ENCODE measurements at places on chromosomes 13 and 19.
A peak's percentile ranks its signal among the peaks of the same experiment; 100 is the strongest.

GRCh38 chr13:97512732-97513131, 78.8 kb downstream of the RAP2A start:
- peak; percentile 32 for DNase-seq

DNA sequence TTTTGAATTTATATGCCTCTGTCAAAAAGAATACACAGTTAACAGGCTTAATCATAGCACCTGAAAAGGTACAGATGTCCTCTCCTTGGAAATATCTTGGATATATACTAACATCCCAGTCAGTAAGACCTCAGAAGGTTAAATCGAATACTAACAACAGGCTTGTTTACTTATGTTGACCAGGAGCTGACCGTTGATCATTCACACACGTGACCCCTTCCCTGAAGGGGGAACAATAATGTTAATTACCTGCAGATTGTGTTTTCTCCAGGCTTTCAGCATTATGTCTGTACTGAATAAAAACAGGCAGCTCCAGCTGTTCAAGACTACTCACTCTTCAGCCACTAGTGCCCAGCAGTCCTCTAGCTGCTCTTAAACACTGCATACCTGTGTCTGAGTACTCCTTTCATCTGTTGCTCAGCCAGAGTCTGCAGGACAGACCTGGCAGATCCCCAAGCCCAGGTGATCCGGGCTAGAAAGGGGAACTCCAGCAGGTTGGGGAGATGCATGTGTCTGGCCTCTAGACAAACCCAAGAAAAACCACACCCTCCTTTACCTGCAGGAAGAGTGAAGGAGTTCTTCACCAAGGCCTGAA, 163.9 kb downstream of the RNF17 start:
- no peak for DNase-seq

DNA sequence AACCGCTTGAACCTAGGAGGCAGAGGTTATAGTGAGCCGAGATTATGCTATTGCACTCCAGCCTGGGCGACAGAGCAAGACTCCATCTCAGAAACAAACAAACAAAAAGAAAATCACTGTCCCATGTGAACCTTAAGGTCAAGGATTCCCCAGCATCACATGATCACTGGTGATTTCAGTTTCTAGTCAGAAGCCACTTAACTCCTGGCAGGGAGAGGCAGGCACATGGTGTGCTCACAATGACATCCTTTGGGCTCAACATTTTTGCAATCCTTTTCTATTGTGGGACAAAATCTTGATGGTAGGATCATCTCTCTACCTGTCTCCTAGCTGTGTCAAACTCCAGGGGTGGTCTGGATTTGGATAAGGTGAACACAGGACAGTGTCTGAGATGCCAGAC, 12.1 kb downstream of the AKAP8 start:
- no peak for DNase-seq

GRCh38 chr19:48999481-49000325, 6.0 kb downstream of the RUVBL2 start:
- DNase-seq, result peak; percentile 77

DNA sequence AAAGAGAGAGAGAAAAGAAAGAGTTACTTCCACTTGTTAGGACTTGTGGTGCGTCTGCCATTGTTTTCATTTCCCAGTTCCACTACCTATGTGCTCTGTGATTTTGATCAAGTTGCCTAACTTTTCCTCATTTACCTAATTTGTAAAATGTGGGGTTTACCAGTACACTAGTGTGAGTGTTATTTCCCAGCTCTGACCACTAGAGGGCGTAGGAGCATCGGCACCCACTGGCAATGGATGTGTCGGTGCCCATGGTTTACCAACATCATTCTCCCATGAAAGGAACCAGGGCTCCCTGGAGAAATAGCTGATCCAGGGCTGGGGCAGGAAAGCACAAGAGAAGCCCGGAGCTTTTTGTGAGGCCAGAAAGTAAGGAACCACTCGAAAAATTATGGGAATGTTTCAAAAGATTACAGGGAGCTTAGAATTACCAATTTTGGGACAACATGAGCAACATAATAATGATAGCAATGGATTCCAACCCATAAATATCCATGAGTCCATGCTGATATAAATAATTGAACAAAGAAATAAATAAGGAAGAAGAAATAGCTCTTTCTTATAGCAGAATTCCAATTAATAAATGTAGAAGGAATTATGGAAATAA, 15.1 kb upstream of the CEACAM4 start:
- peak; percentile 66 for DNase-seq

DNA sequence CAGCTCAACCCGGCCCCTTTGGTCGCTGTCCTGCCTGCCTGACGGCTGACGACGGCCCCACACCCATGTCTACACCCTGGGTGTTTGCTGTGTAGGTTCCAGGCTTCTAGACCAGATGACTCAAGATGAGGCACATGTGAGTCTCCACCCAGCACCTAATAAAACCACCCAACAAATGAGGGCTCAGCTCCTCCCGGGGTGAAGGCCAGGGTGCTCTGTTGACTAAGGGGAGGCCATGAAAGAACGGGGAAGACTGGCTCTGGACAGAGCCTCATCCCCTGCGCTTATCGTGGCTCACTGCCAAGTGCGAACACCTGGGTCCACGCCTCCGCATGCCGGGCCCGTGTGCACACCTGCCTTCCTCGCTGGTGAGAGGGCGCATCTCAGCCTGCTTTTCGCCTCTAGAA, 39.6 kb downstream of the COL4A2 start:
- no peak for DNase-seq

GRCh38 chr19:54804571-54804970, 1.2 kb downstream of the KIR2DL4 start:
- DNase-seq, result no peak

DNA sequence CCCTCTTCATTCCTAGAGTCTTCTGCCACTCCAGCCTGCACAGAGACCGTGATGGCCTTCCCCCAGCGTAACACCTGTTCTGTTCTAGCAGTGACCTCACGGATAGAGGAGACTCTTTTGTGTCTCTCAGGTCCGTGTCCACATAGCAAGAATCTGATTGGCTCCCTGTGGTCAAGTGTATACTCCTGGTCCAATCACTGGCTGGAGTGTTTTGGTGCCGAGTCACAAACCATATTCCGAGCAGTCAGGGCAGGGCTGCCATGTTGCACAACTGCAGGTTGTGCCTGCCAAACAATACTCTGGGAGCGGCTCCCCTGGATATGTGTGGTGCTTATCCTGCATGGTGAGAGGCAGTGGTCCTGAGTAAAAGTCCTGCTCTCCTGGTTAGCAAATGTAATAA, 402.4 kb downstream of the KCNRG start:
- DNase-seq, result no peak

DNA sequence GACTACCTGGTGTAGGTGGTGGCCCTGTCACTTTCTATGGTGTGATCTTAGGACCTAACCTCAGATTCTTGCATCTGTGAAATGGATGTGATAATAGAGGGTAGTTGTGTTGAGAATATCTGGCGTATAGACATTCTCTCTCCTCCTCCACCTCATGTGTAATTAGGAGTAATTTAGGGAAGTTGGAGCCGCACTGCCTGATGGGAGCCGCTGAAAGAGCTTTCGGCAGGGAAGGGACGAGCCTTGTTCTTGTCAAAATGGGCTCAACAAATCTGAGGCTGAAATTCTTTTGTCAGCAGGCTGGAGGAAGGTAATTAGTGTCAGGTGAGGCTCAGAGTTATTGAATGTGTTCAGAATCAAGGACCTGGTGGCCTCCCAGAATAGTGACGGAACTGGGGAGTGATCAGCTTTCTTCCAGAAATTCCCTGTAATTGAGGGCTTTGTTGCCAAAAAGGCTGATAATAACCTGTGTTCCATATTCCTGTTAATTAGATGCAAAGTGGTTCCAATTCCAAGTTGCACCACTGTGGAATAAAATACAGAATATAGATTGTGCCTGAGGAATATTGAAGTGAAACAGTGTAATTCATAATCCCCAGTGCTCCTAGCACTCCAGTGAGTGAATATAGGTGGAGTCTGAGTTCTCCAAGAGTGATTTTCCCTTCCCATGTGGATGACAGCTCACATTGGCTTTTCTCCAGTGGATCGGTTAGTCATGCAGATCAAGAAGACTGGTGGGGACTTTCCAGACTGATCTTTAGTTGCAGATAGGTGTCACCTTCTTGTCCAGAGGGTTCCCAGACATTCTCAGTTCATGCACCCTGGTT, 47.5 kb downstream of the SPATA13 start:
- no peak for DNase-seq

DNA sequence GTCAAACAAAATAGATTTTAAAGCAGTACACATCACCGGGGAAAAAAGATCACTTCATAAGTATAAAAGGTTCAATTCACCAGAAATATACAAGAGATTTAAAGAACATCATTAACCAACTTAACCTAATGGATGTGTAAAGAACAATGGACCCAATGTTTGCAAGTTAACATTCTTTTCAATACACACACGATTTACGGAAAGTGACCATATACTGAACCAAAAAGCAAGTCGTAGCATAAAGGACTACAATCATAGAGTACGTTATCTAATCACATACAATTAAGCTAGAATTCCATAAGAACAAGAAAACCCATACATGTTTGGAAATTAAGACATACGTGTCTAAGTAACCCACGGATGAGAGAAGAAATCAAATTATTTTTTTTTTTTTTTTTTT, 9.6 kb downstream of the TGDS start:
- no peak for DNase-seq

GRCh38 chr13:29901710-29902631, 51.6 kb upstream of the UBL3 start:
- DNase-seq, result no peak

DNA sequence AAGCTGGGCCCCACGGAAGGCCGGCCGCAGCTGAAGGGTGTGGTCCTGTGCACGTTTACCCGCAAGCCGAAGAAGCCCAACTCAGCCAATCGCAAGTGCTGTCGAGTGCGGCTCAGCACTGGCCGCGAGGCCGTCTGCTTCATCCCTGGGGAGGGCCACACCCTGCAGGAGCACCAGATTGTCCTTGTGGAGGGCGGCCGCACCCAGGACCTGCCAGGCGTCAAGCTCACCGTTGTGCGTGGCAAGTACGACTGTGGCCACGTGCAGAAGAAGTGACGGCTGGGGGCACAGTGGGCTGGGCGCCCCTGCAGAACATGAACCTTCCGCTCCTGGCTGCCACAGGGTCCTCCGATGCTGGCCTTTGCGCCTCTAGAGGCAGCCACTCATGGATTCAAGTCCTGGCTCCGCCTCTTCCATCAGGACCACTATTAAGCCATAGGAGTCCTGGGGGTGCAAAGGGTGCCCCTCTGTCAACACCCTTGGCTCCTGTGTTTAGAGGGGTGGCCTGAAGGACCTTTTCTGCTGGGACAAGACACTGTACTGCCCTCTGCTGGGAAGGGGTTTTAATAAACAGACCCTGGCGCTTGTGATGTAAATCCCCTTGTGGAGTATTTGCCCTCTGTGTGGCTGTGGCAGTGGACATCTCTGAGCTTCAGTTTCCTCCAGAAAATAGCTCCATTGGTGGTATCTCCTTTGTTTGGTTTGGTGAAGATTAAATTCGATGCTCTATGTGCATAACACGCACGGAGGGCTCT, 1.9 kb downstream of the MRPS12 start:
- DNase-seq, result peak; percentile 60

- DNase-seq, result no peak
Observed at GRCh38 chr13:24293746-24294145, 15.6 kb upstream of the C1QTNF9 start.

DNA sequence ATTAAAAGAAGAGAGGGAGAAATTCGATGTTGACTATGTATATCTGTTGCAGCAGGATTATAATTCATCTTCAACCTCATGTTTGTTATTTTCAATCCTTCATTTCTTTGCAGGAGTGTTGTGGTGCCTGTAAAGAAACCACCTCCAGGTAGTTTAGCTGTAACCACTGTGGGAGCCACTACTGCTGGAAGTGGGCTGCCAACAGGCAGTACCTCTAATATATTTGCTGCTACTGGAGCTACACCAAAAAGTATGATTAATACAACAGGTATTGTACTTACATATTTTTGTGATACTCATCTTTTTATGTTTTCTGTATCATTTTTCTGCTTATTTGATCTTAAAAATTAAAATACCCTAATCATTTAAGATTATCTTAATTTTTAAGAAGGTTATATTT, 266.5 kb downstream of the NBEA start:
- DNase-seq, result no peak

DNA sequence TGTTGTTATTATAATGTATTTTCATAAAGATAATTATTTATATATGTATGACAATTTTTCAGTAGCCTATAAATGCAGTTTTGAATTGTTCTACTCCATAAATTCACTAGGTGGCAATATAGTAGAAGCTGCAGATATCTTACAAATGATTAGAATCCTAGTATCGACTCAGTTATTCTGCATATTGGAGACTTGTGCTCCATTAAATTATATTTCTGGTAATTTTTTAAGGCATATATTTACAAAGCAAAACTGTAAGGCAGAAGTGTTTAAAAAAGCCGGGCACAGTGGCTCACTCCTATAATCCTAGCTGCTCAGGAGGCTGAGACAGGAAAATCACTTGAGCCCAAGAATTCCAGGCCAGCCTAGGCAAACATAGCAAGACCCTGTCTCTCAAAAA, 58.7 kb downstream of the DPY19L3 start:
- no peak for DNase-seq

- DNase-seq, result no peak
Observed at GRCh38 chr19:35241417-35241816, 7.4 kb upstream of the LSR start.

DNA sequence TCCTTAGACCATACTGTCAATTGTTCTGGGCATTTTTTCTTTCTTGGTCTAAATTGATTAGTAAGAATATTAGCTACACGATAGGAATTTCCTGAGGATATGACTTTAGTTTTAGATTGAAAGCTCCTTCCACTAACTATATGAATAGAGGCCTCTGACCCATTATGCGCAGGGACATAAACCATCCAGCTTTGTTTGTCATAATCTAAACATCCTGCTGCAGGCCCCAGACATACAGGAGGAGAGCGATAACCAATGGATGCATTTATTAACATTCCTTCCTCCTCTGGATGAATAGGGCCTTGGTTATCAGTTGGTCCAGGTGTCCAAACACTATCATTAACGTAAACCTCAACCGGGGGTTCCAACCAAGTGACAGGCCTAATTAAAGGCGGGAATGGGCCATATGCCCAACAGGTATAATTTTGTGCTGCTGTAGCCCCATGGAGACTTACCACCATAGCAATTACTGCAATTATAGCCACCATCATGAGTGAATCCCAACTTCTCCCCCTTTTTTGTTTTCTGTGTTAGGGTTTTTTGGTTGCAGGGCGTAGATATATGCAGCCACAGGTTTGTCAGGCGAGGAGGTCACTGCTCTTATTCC, 32.6 kb downstream of the CLEC4M start:
- DNase-seq, result no peak

- DNase-seq, result no peak
Observed at GRCh38 chr13:79867254-79867653, 386.3 kb downstream of the NDFIP2 start.

- DNase-seq, result no peak
Observed at GRCh38 chr13:99293178-99293577, 14.0 kb downstream of the GPR183 start.

GRCh38 chr13:31476266-31476665, 263.1 kb upstream of the RXFP2 start:
- DNase-seq, result no peak
